Activated CD8-positive, alpha-beta memory T cell treated with anti-CD3 and anti-CD28 coated beads, Interleukin-2, amount 50 U/mL, for 4 hours (primary cell): ENCODE measurements at places on chromosomes 4 and X.
A peak's percentile ranks its signal among the peaks of the same experiment; 100 is the strongest.

GRCh38 chrX:30938295-30938694, 49.2 kb upstream of the TAB3 start:
- DNase-seq = no peak

GRCh38 chr4:156781852-156782251, 189.7 kb downstream of the PDGFC start:
- no peak for DNase-seq

- DNase-seq = no peak
Observed at GRCh38 chr4:180560896-180561295, 1682.3 kb upstream of the TENM3 start.

DNA sequence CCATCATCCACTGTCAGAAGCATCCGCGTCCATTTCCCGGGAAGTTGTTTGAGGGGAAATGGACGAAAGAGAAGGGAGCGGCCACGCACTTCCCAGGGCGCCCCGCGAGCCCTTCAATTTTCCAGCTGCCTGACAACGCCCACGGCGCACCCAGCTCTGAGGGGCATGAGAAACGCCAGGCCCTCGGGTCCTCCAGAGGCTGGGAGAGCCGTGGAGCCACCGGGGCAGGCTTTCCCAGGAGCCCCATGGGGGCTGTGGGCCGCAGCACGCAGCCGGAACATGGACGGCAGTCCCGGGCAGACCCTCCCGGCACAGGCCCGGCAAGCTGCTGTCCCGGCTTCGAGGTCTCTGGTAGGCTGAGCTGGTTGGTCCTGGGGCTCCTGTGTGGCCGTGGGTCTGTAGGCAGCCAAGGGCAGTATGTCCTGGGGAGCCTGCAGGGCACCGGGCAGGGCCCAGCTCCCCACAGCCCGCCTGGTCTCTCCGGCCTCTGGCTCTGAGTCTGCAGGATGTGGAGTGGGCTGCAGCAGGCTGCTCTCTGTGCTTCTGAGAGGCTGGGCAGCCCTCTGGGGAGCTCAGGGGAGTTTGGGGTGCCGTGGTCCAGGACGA, 115.2 kb downstream of the FAM53A start:
- DNase-seq = no peak

DNA sequence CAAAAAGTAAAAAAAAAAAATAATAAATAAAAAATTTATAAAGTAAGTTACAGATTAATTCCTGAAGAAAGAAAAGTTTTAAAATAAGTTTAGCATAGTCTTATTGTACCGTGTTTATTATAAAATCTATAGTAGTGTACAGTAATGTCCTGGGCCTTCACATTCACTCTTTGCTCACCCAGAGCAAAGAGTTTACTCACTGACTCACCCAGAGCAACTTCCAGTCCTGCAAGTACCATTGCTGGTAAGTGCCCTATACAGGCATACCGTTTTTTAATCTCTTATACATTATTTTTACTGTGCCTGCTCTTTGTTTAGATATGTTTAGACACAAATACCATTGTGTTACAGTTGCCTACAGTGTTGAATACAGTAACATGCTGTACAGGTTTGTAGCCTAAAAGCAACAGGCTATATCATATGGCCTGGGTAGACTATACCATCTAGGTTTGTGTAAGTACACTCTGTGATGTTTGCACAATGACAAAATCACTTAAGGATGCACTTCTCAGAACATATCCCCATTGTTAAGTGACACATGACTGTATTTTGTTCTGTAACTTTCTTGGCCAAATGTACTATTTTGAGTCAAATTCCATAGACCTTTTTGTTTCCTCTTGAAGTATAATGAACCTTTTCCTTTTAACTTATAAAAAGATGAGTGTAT, 199.0 kb upstream of the NUDT6 start:
- DNase-seq = no peak

- DNase-seq = no peak
Observed at GRCh38 chr4:47814618-47815295, 23.1 kb downstream of the CORIN start.

DNA sequence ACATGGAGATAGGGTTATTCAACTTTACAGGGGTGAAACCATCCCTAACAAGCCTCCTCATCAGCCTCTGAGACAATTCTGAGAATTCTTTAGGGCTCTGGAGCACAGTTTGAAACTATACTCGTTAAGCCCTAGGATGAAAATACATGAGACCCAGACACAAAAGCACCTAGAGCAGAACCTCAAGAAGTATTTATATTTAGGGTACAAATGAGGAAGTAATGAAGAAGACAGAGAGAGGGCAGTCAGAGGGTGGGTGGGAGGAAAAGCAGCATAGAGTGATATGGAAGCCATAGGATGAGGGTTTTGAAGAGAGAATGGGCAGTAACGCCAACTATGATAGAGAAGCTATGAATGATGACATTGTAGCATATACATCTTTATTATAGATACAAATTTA, 250.3 kb downstream of the DCLK2 start:
- no peak for DNase-seq

GRCh38 chr4:101801958-101802357, 11.4 kb downstream of the BANK1 start:
- DNase-seq = no peak

GRCh38 chrX:53065104-53065503, 16.5 kb downstream of the GPR173 start:
- DNase-seq = no peak

GRCh38 chrX:3771766-3772165, 58.3 kb upstream of the PRKX start:
- no peak for DNase-seq

DNA sequence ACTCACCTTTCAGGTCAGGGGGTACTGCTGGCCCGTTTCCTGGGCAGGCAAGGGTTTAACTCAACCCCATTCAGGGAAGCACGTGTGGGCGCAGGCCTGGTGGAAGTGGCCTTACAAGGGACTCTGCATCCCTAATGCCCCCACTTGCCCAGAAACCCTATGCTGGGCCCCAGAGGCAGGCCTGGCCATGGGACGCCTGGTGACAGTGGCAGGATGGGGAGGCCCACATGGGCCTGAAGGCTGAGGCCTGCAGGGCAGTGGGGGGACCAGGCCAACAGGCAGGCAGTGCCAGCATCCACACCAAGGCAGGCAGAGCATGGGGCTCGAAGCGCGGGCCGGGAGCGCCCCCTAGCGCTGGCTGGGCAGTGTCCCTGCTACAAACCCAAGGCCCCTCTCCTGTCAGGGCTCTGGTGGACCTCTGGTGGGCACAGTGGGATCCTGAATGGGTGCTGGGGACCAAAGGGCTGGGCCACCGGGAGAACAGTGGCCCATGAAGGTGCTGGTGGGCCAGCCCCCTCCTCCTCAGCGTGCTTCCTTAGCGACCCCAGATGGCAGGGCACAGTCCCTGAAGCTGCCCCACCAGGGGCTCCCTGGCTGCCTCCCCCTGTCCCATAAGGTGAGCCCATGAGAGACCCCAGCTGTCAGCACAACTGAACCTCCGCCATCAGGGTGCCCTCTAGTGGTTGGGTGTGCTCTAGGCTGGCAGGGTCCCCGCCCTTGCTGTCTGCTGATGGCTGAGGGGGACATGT, 16.8 kb downstream of the FGFR3 start:
- peak; percentile 65 for DNase-seq

DNA sequence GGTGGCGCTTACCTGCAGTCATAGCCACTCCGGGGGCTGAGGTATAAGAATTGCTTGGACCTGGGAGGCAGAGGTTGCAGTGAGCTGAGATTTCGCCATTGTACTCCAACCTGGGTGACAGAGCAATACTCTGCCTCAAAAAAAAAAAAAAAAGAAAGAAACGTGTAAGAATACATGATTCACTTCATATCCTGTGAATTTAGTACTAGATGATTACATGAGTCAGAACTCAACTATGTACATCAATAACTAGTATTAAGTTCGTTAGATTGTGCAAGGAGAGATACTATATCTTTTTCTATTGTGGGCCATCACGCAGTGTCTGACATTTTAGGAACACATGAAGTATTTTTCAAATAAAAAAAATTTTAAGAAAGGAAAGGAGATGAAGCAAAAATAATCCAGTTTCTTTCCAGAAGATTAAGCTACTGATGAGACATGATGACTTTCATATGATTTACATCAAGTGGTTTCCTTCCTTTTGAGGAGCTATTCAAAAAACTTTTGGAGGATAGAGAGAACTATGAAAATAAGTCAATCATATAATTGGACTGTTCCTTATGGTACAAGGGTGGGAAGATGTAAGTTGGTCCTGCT, 64.7 kb upstream of the EXOC1L start:
- DNase-seq = no peak

- no peak for DNase-seq
Observed at GRCh38 chr4:22439947-22440346, 75.9 kb downstream of the ADGRA3 start.

DNA sequence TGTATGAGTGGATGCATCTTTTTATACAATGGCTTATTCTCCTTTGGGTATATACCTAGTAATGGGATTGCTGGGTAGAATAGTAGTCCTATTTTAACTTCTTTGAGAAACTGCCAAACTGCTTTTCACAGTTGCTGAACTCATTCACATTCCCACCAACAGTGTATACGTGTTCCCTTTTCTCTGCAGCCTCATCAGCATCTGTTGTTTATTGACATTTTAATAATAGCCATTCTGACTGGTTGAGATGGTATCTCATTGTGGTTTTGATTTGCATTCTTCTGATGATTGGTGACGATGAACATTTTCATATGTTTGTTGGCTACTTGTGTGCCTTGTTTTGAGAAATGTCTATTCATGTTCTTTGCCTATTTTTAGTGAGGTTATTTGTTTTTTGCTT, 687.0 kb upstream of the EPHA5 start:
- DNase-seq = no peak

DNA sequence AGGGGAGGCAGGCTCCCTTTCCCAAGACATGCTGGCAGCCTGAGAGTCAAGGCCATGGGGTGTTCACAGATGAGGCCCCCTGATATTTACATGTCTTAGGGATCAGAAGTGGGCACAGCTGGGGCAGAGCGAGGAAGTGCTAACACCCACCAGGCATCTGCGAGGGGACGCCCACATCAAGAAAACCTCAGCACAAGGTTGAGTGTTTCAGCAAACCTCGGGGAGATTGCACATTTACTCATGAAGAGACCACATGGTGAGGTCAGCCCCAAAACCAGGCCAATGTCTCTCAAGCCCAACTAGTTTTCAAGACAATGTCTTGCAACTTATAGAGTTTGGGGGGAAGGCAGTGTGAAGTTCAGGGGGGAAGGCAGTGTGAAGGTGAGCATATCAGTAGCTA, 55.2 kb downstream of the CLNK start:
- DNase-seq = no peak

- DNase-seq = no peak
Observed at GRCh38 chr4:102447413-102447812, 53.7 kb upstream of the NFKB1 start.

DNA sequence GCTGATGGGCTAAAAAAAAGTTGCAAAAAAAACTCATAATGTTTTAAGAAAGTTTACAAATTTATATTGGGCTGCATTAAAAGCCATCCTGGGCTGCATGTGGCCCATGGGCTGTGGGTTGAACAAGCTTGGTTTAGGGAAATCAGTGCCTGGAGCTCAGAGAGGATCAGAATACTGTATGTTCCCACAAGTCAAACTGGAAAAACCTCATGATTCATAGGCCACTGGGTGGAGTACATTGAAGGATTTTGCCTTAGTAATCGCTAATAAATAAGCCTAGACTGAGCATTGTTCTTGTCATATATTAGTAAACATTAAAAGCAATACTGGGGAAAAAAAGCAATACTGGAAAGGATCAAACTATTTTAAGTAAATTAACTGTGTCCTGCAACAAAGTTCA, 246.3 kb upstream of the TAPT1 start:
- DNase-seq = no peak

- no peak for DNase-seq
Observed at GRCh38 chrX:29824176-29824906, 391.0 kb upstream of the MAGEB2 start.

GRCh38 chr4:55545151-55545550, 1.6 kb downstream of the CLOCK start:
- DNase-seq = no peak

DNA sequence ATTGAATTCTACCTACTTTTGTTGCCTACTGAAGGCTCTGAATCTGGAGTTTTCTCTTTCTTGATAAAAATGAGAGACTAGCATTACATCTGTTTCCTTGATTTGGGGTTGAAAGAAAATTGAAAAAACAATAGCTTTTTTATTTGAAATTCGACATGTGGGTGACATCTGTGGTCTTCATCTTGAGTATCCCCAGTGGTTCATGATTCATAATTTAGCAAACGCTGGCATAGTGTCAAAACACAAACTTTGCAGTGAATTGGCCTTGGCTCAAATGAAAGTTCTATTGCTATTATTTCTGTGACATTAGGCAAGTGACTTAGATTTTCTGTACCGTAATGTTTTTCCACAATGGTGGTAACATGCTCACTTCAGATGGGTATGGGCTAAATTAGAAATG, 747.6 kb downstream of the PCDH7 start:
- no peak for DNase-seq

- DNase-seq = no peak
Observed at GRCh38 chr4:87077914-87078585, 142.4 kb downstream of the KLHL8 start.

- DNase-seq = no peak
Observed at GRCh38 chrX:2955281-2955680, 26.1 kb upstream of the ARSD start.

DNA sequence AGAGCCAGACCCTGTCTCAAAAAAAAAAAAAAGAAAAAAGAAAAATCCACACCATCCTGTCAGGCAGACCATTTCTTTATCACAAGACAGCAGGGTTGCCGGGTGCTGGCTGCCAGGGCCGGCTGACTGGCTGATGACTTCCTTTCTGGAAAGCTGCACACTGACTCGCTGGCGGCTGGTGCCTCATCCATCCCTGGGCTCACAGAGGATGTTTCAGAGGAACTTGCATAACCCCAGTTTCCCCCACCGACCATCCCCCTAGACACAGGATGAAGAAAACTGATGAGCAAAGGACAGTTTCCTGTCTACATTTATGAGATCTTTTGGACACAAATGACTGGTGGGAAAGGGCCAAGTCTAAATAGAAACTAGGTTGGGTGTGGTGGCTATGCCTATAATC, 14.1 kb downstream of the HPSE start:
- DNase-seq = no peak

DNA sequence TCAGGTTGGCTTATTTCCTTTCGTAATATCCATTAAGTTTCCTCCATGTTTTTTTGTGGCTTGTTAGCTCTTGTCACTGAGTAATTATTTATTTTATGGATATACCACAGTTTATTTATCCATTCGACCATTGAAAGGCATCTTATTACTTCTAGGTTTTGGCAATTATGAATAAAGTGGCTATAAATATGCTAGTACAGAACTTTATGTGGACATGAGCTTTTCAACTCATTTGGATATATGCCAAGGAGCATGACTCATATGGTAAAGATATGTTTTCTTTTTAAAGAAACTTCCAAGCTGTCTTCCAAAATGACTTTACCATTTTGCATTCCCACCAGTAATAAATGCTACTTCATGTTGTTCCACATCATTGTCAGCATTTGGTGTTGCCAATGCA, 803.6 kb downstream of the GLUD2 start:
- no peak for DNase-seq

- DNase-seq = no peak
Observed at GRCh38 chr4:156493858-156494257, 477.7 kb downstream of the PDGFC start.

DNA sequence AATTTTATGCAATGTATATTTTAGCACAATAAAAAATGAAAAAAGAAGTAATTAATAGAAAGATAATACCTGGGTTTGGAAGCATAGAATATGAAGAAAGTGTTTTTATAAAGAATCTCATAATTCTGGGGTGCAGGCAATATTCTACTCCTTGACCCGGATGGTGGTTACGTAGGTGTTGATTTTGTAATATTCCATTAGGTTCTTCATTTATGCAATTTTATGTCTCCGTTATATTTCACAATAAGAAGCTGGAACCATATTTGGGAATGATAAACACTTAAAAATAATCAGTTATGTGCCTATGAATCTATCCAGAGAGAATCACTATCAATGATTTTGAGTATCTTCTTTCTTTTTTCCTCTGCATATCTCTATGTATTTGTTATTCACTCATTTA, 38.5 kb downstream of the CHRNA9 start:
- DNase-seq = no peak
